ENCODE measurements at places on chromosomes 16 and 17. TPM values are rescaled to one million over a fixed set of nuclear protein-coding genes. Genes with fewer than 3 reads are reported as not detected.

HLF gene
- total RNA-seq = 0.91 TPM

HSD17B1 gene
- total RNA-seq = 0.77 TPM

ABCC11 gene
- 0.05 TPM for total RNA-seq

TBC1D3 gene
- total RNA-seq = not detected

PYY gene
- not detected for total RNA-seq

DPEP2 gene
- 14.8 TPM for total RNA-seq

HS3ST2 gene
- total RNA-seq = not detected

KRT32 gene
- not detected for total RNA-seq

CHP2 gene
- total RNA-seq = not detected

CSHL1 gene
- not detected for total RNA-seq

ADAMTS18 gene
- total RNA-seq = not detected

DOC2A gene
- not detected for total RNA-seq

All from T-helper 2 cell treated with Interferon-gamma antibody and Interleukin-4, amounts not matched to agents 100 ng/mL and 5 ng/mL, for 36 hours (primary cell).